ENCODE measurements at places on chromosomes 12 and 14. TPM values are rescaled to one million over a fixed set of nuclear protein-coding genes. Genes with fewer than 3 reads are reported as not detected.

Gene MARS1
- total RNA-seq, result 285 TPM

Gene TCHP
- total RNA-seq, result 4.0 TPM

Gene NEDD8
- 138 TPM for total RNA-seq

Gene PTGR2
- 6.2 TPM for total RNA-seq

Gene EIF2S3B
- total RNA-seq, result 4.8 TPM

Gene ERBB3
- total RNA-seq, result not detected

Gene TSPAN19
- not detected for total RNA-seq

Gene CACNA1C
- 1.4 TPM for total RNA-seq

Gene HOTAIR
- 4.5 TPM for total RNA-seq

Gene FICD
- 1.6 TPM for total RNA-seq

Gene TAS2R10
- not detected for total RNA-seq

Gene KRT75
- not detected for total RNA-seq

Gene ANKRD52
- total RNA-seq, result 6.0 TPM

Gene KRT71
- not detected for total RNA-seq

Gene RPS29
- total RNA-seq, result 1,690 TPM

Gene SCFD1
- 43.6 TPM for total RNA-seq

Gene MYF5
- not detected for total RNA-seq

Gene DTX1
- total RNA-seq, result not detected

Gene RHOJ
- total RNA-seq, result not detected

Gene GSG1
- not detected for total RNA-seq

Gene FLRT2
- total RNA-seq, result 0.22 TPM

Gene MRPL52
- total RNA-seq, result 92.8 TPM

Gene FBXO33
- 4.2 TPM for total RNA-seq

Gene MGP
- total RNA-seq, result 0.72 TPM

Gene HHIPL1
- not detected for total RNA-seq

Gene FAM222A
- total RNA-seq, result 1.8 TPM

Gene AKAP5
- not detected for total RNA-seq

Gene KRT77
- total RNA-seq, result not detected

Gene NELL2
- total RNA-seq, result not detected

Gene TSPAN31
- 24.3 TPM for total RNA-seq

Gene HPD
- total RNA-seq, result 3.1 TPM

Gene HOXC6
- 4.9 TPM for total RNA-seq

Gene TPH2
- not detected for total RNA-seq

Gene SOCS4
- total RNA-seq, result 3.8 TPM

Gene WSCD2
- not detected for total RNA-seq

Gene SMAGP
- total RNA-seq, result 20.1 TPM

Gene RIMBP2
- not detected for total RNA-seq

Gene TESPA1
- not detected for total RNA-seq

Gene ZDHHC17
- total RNA-seq, result 28.6 TPM

Gene NKX2-1
- not detected for total RNA-seq

Gene CATSPERB
- total RNA-seq, result not detected

Gene MYO1H
- not detected for total RNA-seq

Gene GRIP1
- total RNA-seq, result not detected

Gene CEBPE
- not detected for total RNA-seq

Gene PRIM1
- total RNA-seq, result 25.1 TPM

Gene RNASE1
- total RNA-seq, result not detected

Gene SLC38A4
- total RNA-seq, result 3.0 TPM

Gene XPOT
- total RNA-seq, result 76.8 TPM

Gene ARHGDIB
- 4.3 TPM for total RNA-seq

Gene PRDM4
- 14.6 TPM for total RNA-seq

Gene CIT
- 4.1 TPM for total RNA-seq

Gene GLTP
- total RNA-seq, result 24.0 TPM

Gene GYS2
- total RNA-seq, result not detected

Gene CNPY2
- 126 TPM for total RNA-seq

Gene UNG
- total RNA-seq, result 80.9 TPM

Gene DAO
- total RNA-seq, result not detected

All from MG63 (cell line).